ENCODE measurements at places on chromosomes 1 and 21.

DNA sequence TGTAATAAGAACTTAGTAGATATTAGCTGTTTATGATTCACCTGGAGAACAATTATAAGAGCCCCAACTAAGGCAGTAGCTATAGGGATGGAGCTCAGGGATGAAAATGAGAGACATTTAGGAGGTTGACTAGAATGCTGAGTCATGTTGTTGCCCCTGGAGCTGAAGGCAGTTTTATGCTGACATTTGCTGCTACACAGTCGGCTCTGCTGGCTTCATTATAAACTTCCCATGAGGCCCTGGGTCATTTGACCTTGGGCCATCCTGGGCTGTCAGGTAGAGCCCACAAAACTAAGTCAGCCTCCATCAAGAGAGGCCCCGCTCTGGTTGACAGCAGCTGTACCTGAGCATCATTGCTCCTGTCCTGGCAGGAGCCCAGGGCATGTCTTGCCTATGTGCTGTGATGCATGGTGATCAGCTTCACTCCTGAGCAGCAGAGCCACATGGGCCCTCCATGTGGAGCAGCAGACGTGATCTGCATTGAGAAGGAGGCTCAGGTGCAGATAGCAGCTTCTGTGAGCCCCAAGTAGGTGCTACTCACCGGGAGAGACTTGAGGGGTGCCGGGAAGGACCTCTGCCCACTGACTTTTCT lies 112.4 kb downstream of the TBX19 start:
- DNase-seq = no peak

- no peak for DNase-seq
Measured at GRCh38 chr1:27405074-27405473, 12.7 kb downstream of the GPR3 start.

DNA sequence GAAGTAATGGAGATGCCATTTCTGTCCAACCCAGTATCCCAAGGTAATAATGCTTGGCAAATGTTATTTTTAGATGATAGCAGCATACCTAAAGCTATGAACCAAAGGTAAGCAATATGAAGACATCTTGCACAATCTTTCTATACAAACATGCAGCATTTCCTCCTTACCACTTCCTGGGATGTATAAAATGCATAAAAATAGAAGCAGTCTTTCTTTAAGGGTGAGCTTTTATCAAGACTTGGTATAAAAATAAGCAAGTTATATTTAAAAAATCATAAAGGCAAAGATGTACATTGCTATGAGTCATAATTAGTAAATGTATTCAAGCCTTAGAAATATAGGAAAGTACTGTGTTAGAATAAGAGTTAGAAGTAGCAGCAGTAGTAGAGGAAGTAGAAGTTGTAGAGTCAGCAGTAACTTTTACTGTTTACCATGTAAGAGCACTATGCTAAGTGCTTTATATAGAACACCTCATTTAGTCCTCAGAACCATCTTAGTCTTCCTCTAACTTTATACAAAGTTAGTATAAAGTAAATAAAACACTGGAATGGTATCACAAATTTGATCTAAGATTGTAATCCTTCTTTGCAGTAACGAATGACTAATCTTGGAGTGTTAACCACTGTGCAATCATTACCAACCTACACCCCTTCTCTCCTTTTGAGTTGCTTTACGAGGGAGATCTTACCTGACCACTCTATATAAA lies 371.3 kb downstream of the VAV3 start:
- DNase-seq = no peak

- no peak for DNase-seq
Measured at GRCh38 chr1:56835657-56836056, 16.5 kb upstream of the FYB2 start.

- DNase-seq = no peak
Measured at GRCh38 chr1:27618341-27619082, 14.6 kb upstream of the AHDC1 start.

Measured in stimulated activated CD8-positive, alpha-beta memory T cell treated with anti-CD3 and anti-CD28 coated beads, Interleukin-7, amount 100 ng/mL, for 1 hour (primary cell).